ENCODE measurements at places on chromosomes 5 and 9.
A peak's percentile ranks its signal among the peaks of the same experiment; 100 is the strongest.

DNA sequence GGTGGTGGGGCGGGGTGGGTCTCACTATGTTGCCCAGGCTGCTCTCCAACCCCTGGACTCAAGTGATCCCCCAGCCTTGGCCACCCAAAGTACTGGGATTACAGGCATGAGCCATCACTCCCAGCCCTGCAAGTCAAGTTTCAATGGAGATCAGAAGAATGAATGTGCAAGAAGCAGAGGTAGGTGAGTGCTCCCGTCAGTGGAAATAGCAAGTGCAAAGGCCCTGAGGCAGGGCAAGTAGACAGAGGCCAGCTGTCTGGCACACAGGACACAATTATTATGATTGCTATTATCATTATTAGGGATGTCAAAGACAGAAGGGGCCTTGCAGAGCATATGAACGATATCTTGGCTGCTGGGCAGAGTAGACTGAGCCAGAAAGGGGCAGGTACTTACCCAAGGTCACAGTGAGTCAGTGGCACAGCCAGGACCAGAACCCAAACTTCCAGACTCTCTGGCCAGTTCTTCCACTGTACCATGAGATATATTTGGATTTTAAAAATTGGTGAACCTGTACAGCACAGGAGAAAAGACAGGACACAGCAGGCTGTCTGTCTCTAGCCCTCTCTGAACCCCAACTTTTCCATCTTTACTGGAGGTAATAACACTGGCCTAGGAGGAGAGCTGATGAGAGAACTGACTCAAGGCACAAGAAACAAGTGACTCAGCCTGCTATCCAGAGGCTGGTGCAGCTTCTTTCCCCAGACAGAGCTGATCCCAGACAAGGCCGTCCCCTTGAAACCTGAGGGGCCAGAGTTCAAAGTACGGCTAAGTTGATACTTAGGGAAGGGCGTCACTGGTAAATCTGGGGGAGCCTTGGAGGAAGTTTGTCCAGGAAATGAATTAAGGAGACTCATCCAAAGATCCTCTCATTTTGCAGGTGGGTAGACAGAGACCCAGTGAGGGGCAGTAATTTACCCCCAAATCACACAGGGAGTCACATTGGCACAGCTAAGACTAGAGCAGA lies 1.4 kb downstream of the HDHD3 start:
- DNase-seq = no peak

DNA sequence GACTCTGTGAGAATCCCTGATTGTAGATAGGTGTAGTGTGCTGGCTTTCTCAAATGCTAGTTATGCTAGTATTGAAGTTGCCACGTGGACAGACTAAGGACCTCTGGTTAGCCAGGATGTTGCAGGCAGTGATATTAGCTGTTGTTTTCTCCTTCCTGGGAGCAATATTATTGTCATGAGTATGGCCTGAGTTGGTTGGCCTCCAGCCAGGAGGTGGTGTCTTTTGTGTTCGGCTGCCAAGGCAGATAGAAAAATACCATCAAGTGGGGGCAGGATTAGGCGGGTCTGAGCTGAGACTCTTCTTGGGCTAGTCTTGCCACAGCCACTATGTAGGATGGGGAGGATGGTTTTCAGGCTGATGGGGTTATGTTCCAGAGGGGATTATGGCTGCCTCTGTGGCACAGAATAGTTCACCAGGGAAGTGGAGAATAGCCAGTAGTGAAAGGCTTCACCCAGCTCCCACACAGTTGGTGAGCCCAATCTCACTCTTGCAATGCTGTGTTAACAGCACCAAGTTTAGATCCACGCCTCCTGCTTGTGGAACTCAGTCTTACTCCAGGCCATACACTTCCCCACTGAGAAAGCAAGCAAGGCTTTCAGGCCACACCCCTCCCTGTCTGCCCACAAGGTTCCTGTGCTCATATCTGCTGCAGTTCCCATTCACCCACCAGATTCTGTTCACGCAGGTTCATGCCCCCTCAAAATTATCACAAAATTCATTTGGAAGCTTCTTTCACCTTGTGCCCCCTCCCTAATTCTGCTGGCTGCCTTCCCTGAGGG lies 31.2 kb downstream of the GHR start:
- no peak for DNase-seq

GRCh38 chr9:638152-638551 lies 203.3 kb upstream of the DMRT1 start:
- no peak for DNase-seq

GRCh38 chr9:86301686-86302085 lies 19.3 kb upstream of the ISCA1 start:
- no peak for DNase-seq

DNA sequence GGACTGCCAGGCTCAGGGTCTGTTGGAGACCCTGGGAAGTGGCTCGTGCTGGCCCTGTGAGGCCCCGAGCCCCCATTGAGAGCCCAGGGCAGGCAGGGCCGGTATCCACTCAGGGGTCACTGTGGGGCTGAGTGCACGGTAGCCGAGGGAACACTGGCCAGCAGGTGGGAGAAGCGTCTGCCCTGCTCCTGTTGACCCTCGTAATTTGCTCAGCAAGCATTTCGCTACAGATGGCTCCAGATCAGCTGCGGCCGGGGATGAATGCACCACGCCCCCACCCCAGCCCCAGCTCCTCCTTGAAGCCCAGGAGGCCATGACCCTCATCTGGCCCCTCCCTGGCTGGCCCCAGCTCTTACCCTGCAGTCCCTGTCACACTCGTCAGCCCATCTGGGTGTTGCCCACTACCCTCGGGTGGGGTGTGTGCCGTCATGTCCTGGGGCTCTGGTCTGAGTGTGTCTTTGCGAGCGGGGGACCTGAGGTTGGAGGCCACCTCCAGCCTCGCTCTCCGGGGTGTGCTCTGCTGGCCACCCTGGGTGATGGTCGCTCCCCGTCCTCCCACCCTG lies 6.1 kb upstream of the NRARP start:
- DNase-seq = no peak

- DNase-seq = no peak
Measured at GRCh38 chr5:133897431-133897830, 71.0 kb downstream of the C5orf15 start.

- peak; percentile 20 for DNase-seq
Measured at GRCh38 chr5:42970636-42971559, 69.2 kb downstream of the ANXA2R start.

DNA sequence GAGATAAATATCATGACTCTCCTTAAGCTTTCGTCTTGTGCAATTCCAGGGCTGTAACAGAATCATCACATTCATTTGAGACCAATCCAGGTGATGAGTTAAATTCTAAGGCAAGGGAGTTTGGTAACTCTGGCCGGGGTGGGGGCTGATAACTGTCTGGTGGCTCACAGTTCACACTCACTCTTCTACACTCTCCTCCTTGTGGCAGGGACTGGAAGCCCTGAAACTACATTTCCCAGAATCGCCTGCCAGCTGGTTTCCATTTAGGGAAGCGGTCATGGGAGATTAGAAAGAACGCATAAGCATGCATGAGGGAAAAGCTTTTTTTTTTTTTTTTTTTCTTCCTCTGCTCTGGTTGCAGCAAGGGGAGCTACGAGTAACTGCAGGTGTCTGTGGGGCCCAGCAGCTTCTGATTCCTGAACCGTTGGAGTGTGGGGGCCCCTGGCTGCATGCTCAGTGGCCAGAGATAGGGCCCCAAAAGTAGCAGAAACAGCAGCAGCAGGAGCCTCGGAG lies 154.8 kb upstream of the TBC1D2 start:
- DNase-seq = no peak

DNA sequence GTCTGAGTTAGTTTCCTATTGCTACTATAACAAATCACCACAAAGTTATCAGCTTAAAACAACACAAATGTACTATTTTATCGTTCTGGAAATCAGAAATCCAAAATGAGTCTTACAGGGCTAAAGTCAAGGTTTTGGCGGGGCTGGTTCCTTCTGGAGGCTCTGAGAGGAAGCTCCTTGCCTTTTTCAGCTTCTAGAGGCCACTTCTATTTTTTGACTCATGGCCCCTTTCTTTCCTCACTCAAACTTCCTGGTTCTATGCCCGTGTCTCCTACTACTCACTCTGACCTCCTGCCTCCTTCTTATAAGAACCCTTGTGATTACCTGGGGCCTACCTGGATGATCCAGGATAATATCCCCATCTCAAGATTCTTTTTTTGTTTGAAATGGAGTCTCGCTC lies 48.2 kb downstream of the GABBR2 start:
- no peak for DNase-seq

- DNase-seq = no peak
Measured at GRCh38 chr9:123162360-123162759, 106.0 kb downstream of the STRBP start.

DNA sequence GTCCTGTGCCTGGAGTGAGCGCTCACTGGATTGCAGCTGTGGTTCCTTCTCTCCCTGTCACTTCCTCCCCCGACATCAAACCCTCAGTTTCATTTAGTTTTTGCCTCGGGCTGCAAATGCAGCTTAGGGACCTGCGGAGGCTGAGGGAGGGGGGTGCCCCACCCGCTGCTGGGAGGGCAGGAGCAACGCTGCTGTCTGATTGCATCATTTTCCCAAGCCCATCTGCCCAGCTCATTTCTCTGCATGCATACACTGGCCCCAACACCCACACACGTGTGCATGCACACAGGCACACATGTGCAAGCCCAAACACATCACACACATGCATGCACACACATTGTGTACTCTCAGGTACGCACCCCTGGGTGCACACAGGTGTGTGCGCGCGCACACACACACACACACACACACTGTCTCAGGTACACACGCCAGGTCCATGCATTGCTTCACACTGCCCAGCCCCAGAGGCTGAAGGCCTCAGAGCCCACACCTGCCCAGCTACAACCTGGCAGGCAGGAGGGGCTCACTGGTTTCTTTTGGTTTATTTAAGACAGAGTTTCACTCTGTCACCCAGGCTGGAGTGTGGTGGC lies 3.4 kb downstream of the ASS1 start:
- no peak for DNase-seq

DNA sequence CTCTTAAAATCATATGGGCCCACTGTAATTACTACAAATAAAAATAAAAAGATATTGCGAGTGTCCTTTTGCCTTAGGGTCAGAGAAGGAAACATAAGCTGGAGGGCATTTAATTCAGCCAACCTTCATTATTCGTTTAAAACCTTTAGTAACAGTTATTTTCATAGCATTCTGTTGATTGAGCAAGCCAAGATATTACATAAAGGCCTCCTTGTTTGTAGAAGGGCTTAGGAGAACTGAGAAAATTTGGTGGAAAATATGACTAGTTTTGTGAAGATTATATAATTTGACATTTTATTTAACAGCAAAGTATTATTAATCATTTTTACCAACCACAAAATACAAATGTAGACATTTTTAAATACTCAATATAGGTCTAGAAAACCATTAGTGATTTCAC lies 62.2 kb downstream of the COX7C start:
- DNase-seq = no peak

GRCh38 chr9:121809356-121810050 lies 158.1 kb downstream of the DAB2IP start:
- DNase-seq = no peak

GRCh38 chr5:87141544-87141943 lies 126.1 kb upstream of the RASA1 start:
- DNase-seq = no peak

DNA sequence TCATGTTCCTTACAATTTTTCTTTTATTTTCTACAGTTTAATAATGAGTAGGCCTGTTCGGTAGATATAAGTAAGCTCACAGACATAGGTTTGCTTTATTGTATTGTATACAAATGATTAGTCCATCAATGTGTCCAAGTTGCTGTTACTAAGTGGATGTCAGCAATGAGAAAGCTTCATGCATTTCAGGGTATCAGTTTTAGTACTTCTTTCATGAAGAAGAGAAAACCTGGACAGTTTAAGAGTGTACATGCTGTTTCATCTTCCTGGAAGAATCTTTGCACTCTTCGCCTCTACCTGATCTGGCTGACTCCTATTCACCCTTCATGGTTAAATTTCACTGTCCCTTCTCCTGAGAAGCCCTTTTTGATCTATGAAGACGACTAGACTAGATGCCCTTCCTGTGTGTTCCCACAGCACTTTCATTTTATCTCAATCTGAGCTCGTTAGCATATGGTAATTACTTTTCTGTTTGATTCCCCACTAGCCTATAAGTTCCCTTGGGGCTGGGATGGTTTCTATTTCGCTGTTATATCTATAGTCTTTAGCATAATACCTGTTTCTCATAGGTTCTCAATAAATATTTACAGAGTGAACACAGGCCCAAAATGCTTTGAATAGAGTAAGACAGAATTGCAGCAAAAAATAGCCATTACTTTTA lies 70.7 kb downstream of the CETN3 start:
- DNase-seq = no peak

DNA sequence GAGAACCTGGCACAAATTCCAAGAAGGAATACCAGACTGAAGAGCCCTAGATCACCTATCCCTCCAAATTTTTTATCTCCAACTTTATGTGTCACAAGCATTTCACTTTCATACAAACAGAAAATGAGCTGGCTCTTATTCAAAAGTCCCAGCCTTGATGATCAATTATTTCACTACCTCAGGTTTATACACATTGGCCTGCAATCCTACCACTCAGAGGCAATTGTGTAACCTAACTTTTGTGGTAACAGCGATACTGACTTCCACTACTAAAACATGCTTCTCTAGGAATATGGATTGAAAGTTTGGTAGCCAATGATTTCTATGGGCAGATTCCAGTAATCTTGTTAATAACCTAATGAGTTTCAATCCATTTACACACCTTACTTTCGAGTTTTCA lies 10.5 kb downstream of the RNF38 start:
- DNase-seq = no peak

- no peak for DNase-seq
Measured at GRCh38 chr9:92795598-92796336, 31.1 kb upstream of the BICD2 start.

- no peak for DNase-seq
Measured at GRCh38 chr9:104276709-104277245, 182.7 kb downstream of the SMC2 start.

DNA sequence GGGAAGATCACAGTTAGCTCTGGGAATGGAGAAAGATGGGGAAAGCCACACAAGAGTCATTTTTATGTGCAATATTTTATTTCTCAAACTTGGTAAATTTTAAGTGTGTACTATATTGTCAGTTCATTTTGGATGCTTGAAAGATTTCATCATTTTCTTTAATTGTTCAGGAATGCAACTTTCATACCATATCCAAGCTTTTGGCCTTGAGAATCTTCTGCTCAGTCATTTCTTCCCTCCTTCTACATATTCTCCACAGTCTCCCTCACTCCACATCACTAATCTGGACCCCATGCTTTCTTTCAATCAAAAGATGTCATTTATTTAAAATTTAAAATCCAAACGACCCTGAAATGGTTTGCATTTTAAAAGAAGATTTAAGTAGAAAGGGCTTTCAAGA lies 135.4 kb downstream of the FAM114A2 start:
- no peak for DNase-seq

GRCh38 chr9:91873637-91874051 lies 76.4 kb downstream of the ROR2 start:
- DNase-seq = no peak

- no peak for DNase-seq
Measured at GRCh38 chr5:11046160-11046559, 285.1 kb upstream of the DAP start.

GRCh38 chr9:36407122-36407723 lies 7.2 kb upstream of the RNF38 start:
- DNase-seq = peak; percentile 80

GRCh38 chr5:137716337-137716736 lies 19.6 kb downstream of the KLHL3 start:
- no peak for DNase-seq

All from CD4-positive, alpha-beta T cell treated with Interleukin-21 for 1 hour (primary cell).